ENCODE measurements at places on chromosomes 2 and 18.
A peak's percentile ranks its signal among the peaks of the same experiment; 100 is the strongest.

GRCh38 chr2:6325616-6326015 lies 540.1 kb downstream of the CMPK2 start:
- DNase-seq: no peak
- no peaks in the 10 kb centered on the region for H3K4me1 ChIP-seq
- H3K27ac ChIP-seq: no peak overlapping the region

GRCh38 chr2:20630967-20631366 lies 19.9 kb downstream of the HS1BP3 start:
- no peaks in the 10 kb centered on the region for H3K4me1 ChIP-seq
- peaks cover 3% of the 10 kb centered on the region for H3K36me3 ChIP-seq
- H3K27ac ChIP-seq: no peak overlapping the region
- DNase-seq: no peak
- no peak overlapping the region for H3K4me3 ChIP-seq

DNA sequence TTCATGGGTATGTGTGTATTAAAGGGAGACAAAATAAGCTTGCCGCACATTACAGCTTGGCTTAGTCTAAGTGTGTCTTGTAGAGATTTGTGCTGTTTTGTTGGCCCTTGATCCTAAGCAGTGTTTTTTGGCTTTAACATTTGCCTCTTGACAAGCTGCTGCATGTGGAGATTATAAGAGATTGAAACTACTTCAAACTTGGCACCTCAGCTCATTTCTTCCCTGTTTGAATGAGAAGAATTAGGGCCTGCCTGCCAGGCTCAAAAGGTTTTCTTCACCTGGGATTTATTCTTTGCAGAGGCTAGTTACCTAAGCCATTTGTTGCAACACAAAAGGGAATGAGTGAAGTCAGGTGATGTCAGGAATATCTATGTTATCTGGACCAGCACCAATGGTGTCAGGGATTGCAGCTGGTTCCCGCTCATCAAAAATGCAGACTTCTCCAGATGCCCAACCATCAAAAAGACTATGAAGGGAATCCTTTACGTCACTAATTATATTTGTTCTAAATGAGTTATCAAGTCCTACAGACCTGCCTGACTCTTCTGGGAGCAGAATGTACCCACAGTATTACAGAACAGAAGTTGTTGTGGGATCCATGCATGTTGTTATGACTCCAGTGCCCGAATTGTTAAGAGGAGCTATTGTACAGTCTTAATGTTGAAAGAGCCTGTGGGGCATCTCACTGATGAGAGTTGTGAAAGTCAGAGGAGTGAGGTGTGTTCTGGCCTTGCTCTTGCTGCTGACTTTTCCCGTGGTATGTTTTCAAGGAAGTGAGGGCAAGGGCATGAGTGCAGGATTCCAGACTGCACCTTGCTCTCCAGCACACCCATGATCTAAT lies 31.0 kb downstream of the ABCA12 start:
- no peaks in the 10 kb centered on the region for H3K4me1 ChIP-seq
- no peaks in the 10 kb centered on the region for H3K27me3 ChIP-seq
- DNase-seq: no peak
- H3K27ac ChIP-seq: no peak overlapping the region

GRCh38 chr2:163255086-163255485 lies 416.5 kb upstream of the KCNH7 start:
- no peaks in the 10 kb centered on the region for H3K4me1 ChIP-seq
- H3K36me3 ChIP-seq: no peaks in the 10 kb centered on the region
- H3K27me3 ChIP-seq: no peaks in the 10 kb centered on the region
- no peak overlapping the region for H3K4me3 ChIP-seq
- no peak for DNase-seq

DNA sequence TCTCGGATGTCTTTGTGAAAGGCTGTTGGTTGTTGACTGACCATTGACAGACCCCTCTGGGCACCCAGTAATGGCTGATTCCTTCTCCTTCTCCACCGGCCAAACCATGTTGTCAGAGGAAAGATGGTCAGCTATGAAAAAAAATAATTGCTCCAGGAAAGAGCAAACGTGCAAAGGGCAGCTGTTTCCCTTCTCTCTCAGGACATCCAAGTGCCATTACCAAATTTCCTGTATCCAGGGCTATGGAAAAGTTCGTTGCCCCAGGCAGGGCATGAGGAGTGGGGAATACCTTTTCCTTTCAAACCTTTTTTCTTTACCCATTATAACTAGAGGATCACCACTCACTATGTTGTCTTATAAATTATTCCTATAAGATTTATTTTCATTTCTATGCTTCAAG lies 321.5 kb upstream of the HNRNPA3 start:
- no peak for DNase-seq
- no peak overlapping the region for H3K27ac ChIP-seq
- no peaks in the 10 kb centered on the region for H3K27me3 ChIP-seq
- H3K36me3 ChIP-seq: no peaks in the 10 kb centered on the region

DNA sequence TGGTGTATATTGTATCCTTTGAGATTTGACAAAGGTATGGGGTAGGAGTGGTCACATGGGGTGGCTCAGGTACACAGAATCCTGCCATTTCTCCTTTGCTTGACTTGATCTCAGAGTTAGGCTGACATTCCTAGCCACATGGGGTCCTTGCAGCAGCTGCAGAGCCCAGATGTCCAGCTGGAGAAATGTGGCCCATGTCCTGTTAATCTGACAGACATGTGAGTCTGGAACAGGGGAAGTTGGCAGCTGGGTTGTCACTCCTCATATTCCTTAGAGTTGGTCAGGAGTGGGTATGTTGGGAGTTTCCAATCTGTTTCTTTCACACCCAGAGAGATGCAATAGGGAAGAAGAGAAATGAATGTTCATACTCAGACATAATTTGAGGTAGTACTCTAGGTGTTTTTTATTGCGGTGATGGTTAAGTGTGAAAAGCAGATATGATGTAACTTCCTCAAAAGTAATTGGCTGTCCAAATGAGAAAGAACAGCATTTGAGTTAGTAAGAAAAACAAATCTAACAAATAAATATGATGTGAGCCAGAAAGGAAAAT lies 402.6 kb upstream of the MEIS1 start:
- no peak overlapping the region for H3K4me3 ChIP-seq
- no peaks in the 10 kb centered on the region for H3K4me1 ChIP-seq
- no peaks in the 10 kb centered on the region for H3K27me3 ChIP-seq
- no peaks in the 10 kb centered on the region for H3K36me3 ChIP-seq
- no peak overlapping the region for H3K27ac ChIP-seq
- DNase-seq: no peak

- no peak for DNase-seq
- no peak overlapping the region for H3K27ac ChIP-seq
- H3K4me3 ChIP-seq: no peak overlapping the region
- H3K27me3 ChIP-seq: no peaks in the 10 kb centered on the region
- H3K4me1 ChIP-seq: peaks cover 3% of the 10 kb centered on the region
Observed at GRCh38 chr2:238325694-238326093, 5.4 kb downstream of the TRAF3IP1 start.

- no peaks in the 10 kb centered on the region for H3K36me3 ChIP-seq
- no peak for DNase-seq
- no peaks in the 10 kb centered on the region for H3K4me1 ChIP-seq
- peaks cover 9% of the 10 kb centered on the region for H3K27me3 ChIP-seq
- no peak overlapping the region for H3K27ac ChIP-seq
Observed at GRCh38 chr2:45055162-45055605, 45.9 kb upstream of the SIX2 start.

DNA sequence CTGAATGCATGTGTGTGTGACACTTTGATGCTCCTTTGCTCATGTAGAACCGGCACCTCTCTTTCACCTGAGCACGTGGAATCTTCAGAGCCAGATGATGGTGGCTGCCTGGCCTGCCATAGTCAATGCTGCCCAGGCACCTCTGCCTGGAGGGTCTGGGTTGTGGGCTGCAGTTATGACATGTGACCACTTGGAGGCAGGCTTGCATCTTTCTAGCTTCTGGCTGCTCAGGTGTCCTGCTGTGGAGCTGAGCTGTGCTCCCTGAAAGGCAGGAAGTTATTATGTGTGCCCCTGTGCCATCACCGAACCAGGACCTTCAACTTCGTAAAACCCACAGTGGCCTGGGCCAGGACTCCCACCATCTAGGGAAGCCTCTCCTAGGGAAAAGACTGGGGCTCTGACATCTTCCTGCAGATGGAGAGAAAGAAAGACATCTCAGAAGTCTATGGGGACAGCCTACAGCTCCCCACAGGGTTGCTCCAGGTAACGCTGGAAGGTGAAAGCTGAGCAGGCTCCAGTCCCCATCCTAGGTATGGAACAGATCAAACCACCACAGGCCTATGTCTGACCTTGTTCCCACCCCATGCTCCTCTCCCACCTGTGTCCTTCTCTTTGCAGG lies 30.2 kb downstream of the PSD4 start:
- DNase-seq: peak; percentile 76
- H3K27me3 ChIP-seq: no peaks in the 10 kb centered on the region
- peaks cover 7% of the 10 kb centered on the region for H3K36me3 ChIP-seq

- no peaks in the 10 kb centered on the region for H3K27me3 ChIP-seq
- H3K4me3 ChIP-seq: no peak overlapping the region
- peaks cover 94% of the 10 kb centered on the region for H3K4me1 ChIP-seq
- H3K27ac ChIP-seq: peak overlapping the region; percentile 100
- H3K36me3 ChIP-seq: no peaks in the 10 kb centered on the region
Observed at GRCh38 chr2:136135921-136136906, 18.3 kb upstream of the CXCR4 start.

GRCh38 chr2:43215673-43216255 lies 10.6 kb downstream of the ZFP36L2 start:
- no peak overlapping the region for H3K27ac ChIP-seq
- no peak for DNase-seq
- no peak overlapping the region for H3K4me3 ChIP-seq
- no peaks in the 10 kb centered on the region for H3K27me3 ChIP-seq
- H3K36me3 ChIP-seq: no peaks in the 10 kb centered on the region

GRCh38 chr2:134670955-134671354 lies 47.8 kb downstream of the TMEM163 start:
- DNase-seq: no peak
- H3K27me3 ChIP-seq: no peaks in the 10 kb centered on the region
- H3K4me3 ChIP-seq: no peak overlapping the region
- H3K4me1 ChIP-seq: peaks cover 65% of the 10 kb centered on the region
- H3K27ac ChIP-seq: peak overlapping the region; percentile 75

- H3K27ac ChIP-seq: peak overlapping the region; percentile 88
- H3K4me1 ChIP-seq: peaks cover 70% of the 10 kb centered on the region
- H3K4me3 ChIP-seq: no peak overlapping the region
- no peak for DNase-seq
Observed at GRCh38 chr2:12504443-12504842, 212.3 kb upstream of the TRIB2 start.

- no peak overlapping the region for H3K27ac ChIP-seq
- no peak overlapping the region for H3K4me3 ChIP-seq
- H3K4me1 ChIP-seq: no peaks in the 10 kb centered on the region
- no peaks in the 10 kb centered on the region for H3K27me3 ChIP-seq
- no peaks in the 10 kb centered on the region for H3K36me3 ChIP-seq
Observed at GRCh38 chr2:49807689-49808088, 653.4 kb upstream of the FSHR start.

GRCh38 chr2:74548285-74548899 lies 5.3 kb downstream of the LOXL3 start:
- DNase-seq: no peak
- peak overlapping the region; percentile 62 for H3K4me3 ChIP-seq
- H3K4me1 ChIP-seq: peaks cover 15% of the 10 kb centered on the region
- no peak overlapping the region for H3K27ac ChIP-seq

GRCh38 chr2:46077522-46078107 lies 219.6 kb upstream of the EPAS1 start:
- H3K27ac ChIP-seq: no peak overlapping the region
- H3K4me3 ChIP-seq: no peak overlapping the region
- H3K27me3 ChIP-seq: no peaks in the 10 kb centered on the region
- H3K4me1 ChIP-seq: no peaks in the 10 kb centered on the region

GRCh38 chr2:161273038-161273760 lies 35.0 kb upstream of the PSMD14 start:
- H3K27ac ChIP-seq: no peak overlapping the region
- H3K27me3 ChIP-seq: no peaks in the 10 kb centered on the region
- H3K4me3 ChIP-seq: no peak overlapping the region
- DNase-seq: no peak

DNA sequence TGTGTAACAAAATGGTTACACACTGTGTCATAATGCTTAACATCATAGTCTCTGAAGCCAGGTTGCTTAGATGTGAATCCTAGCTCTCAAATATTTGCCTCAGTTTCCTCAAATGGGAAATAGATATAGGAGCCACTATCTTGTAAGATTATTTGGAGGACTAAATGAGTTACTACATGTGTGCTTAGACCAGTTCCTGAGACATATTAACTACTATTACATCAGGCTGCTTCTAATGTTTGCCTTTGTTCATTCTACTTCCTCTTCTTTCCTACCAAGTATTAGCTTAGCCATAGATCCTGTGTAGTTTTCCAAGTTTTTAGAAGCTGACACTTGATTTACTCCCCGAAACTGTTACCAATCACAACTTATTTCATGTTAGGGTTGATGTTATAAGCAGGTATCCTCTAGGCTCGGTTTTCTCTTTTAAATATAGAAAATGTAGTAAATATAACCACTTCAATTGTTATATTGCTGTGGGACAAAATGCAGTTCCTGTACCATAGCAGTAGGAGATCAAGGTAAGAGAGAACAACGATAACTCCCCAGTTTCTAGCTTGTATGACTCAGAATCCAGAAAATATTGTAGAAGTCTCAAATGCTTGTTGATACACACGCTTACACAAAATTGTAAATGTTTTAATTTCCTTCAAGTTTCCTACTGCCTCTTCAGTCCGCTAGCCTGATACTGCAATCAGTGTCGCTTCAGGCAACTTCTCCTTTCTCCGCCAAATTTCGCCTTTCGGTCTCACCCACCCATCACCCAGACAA lies 751 bp upstream of the DNAJC10 start:
- H3K4me1 ChIP-seq: peaks cover 16% of the 10 kb centered on the region
- H3K4me3 ChIP-seq: peak overlapping the region; percentile 79
- no peak for DNase-seq
- H3K36me3 ChIP-seq: peaks cover 3% of the 10 kb centered on the region

DNA sequence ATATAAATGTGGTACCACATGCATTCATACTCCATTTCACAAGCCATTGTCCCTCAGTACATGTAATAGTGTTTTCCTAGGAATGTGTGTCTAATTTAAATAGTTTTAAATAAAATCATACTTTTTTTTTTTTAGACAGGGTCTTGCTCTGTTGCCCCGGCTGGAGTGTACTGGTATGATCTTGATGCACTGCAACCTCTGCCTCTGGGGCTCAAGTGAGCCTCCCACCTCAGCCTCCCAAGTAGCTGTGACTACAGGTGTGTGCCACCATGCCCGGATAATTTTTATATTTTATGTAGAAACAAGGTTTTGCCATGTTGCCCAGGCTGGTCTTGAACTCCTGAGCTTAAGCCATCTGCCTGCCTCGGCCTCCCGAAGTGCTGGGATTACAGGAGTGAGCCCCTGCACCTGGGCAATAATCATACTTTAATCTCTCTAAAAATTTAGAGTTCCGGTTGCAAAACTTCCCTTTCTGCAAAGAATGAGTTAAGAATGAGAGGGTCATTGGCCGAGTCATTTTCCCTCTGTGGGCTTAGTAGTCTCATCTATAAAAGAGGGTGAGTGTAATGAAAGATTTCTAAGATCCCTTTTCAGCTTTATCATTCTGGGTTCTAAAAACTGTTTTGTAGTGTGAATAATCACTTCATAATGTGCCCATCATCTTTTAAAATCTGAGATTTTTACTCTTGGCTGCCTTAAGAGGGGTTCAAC lies 116.0 kb upstream of the PELI1 start:
- no peak overlapping the region for H3K27ac ChIP-seq
- no peak for DNase-seq
- no peaks in the 10 kb centered on the region for H3K27me3 ChIP-seq
- peaks cover 7% of the 10 kb centered on the region for H3K4me1 ChIP-seq
- no peak overlapping the region for H3K4me3 ChIP-seq
